Esophagus mucosa (tissue), 1 donor: ENCODE measurements at places on chromosomes 2 and 18.
A peak's percentile ranks its signal among the peaks of the same experiment; 100 is the strongest.

DNA sequence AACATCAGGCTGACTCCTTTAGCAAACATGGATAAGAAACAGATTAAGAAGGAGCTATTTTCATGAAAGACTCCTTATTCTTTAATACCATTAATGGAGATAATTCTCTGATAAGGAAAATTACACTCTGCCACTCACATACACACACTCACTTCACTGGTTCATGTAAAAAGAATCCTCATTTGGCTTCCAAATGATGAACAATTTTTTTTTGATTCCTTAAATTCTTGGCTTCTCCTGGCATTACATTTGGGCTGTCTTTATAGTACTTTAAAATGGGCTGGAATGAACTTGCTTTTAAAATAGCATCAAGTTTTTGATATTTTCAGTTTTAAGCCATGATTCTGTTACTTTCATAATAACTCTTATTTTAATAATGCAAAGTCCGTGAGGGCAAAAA, 328.6 kb downstream of the SLC8A1 start:
- ATAC-seq: no peak

DNA sequence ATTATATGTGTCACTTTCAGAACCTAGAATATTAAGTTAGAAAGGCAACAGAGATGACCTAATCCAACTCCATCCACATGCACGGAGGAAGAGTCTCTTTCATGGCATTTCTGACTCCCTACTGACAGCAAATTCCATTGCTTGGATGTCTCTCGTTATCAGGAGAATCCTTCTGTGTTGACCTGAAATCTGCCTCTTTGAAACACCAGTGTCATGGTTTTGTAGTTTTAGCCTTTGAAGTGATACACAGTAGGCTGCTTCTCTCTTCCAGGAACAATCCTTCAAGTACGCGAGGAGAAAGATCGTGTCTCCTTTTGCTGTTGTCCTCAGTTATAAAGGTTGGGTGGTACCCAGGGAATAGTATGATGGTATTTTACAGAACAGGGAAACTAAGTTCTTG, 201.9 kb upstream of the RASGRP3 start:
- ATAC-seq: no peak

GRCh38 chr18:9048808-9049494, 53.5 kb upstream of the NDUFV2 start:
- ATAC-seq: peak; percentile 79

GRCh38 chr2:78115291-78115690, 593.1 kb upstream of the LRRTM4 start:
- ATAC-seq: no peak

GRCh38 chr2:207432453-207432852, 97.3 kb upstream of the CREB1 start:
- ATAC-seq: no peak

GRCh38 chr18:45379903-45380302, 235.4 kb upstream of the SLC14A2 start:
- no peak for ATAC-seq

GRCh38 chr2:216478151-216478550, 20.5 kb upstream of the RPL37A start:
- peak; percentile 88 for ATAC-seq

GRCh38 chr2:9527995-9528787, 27.4 kb downstream of the ADAM17 start:
- no peak for ATAC-seq

DNA sequence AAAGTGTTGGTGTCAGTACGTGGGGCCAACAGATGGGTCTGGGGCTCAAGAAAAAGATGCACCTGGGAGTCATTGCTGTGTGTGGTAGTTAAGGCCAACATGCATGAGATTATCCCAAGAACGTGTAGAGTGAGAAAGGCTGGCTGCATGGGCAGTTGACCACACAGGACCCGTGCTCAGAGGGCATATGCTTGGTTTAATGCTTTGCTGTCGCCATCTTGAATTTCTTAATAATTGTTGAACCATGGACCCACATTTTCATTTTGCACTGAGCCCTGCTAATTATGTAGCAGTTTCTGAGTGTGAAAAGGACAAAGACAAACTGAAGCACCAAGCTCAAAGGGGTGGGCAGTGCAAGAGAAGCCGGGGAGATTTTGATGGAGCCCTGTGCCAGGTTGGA, 148.1 kb downstream of the CYP26B1 start:
- no peak for ATAC-seq

DNA sequence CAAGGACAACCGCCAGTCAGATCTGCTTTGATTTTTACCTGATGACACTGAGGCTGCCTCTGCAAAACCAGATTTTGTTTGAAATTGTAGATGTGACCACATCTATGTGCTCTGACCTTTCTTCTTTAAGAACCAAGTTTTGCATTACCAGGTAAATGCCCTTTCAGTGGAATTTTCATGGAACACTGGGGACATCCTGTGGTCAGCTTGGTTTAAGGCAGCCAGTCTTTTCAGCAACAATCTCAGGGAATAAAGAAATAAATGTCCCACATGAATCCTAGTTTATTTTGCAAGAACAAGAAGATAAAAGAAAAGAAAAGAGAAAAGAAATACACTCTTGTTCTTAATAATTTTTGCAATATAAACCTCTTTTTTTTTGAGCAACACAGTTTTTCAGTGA, 90.6 kb downstream of the POU3F3 start:
- no peak for ATAC-seq

DNA sequence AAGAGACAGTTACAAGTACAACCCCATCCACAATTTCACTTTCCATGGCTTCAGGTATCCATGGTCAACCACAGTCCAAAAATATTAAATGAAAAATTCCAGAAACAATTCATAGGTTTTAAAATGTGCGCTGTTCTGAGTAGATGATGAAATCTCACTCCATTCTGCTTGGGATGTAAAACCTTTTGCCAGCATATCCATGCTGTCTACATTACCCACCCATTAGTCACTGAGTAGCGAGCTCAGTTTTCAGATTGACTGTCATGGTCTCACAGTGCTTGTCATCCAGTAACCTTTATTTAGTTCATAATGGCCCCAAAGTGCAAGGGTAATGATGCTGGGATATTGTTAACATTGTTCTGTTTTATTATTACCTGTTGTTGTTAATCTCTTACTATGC, 40.5 kb downstream of the SMAD4 start:
- no peak for ATAC-seq

DNA sequence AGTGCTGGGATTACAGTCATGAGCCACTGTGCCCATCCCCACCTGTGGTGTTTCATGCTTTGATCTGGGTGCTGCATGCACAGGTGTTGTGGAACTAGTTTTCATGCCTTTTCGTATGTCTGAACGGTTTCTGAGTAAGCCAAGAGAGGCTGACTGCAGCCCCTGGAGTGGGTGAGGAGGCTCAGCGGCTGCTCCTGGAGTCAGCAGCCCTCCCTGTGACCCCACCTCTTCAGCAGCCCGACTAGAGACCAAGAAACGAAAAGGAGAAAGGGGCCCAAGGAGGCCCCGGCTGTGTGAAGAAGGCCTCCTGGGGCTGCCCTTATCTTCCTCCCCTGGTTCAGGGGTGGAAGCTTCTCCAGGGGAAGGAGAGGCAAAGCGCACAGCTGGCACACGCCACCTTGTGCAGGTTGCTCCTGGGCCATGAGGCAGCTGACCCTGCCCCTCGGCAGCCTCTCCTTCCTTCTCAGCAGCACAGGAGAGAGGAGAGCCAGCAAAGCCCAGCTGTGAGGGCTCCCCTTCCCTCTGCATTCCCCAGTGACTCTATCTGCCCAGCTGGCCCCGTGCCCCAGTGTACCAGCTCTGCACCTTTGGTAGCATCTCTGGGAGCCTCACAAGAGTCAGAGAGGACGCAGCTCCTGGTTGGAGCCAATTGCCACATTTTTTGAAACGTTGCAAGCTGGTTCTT, 182.5 kb upstream of the HS6ST1 start:
- no peak for ATAC-seq

GRCh38 chr2:151459358-151459757, 49.7 kb downstream of the RIF1 start:
- no peak for ATAC-seq

GRCh38 chr18:74226156-74226555, 65.6 kb downstream of the CYB5A start:
- no peak for ATAC-seq

GRCh38 chr18:62877411-62878221, 162.3 kb downstream of the PHLPP1 start:
- no peak for ATAC-seq

GRCh38 chr2:215428060-215428910, 7.6 kb downstream of the FN1 start:
- ATAC-seq: no peak

DNA sequence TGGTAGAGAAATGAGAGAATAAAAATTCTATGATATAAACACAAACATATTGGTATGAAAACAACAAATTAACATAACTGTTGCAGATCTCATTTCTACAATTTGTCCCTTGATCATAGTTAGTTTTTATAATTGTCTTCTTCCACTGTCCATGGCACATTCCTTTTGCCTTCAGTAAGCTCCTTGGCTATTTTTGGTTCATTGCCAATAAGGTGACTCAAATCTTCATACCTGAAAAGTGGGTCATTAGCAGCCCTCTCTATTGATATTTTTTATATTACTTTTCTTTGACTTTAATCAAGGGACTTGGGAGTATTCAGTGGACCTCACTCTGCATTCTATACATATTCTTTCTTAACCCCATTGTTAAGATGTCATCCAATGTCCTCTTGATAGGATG, 552.9 kb downstream of the TDRD15 start:
- ATAC-seq: no peak
